ENCODE measurements at places on chromosomes 13 and 19. TPM values are rescaled to one million over a fixed set of nuclear protein-coding genes. Genes with fewer than 3 reads are reported as not detected.

GRCh38 chr13:110498327-110498726 is 63.2 kb downstream of the RAB20 start:
- no peak for DNase-seq

DNA sequence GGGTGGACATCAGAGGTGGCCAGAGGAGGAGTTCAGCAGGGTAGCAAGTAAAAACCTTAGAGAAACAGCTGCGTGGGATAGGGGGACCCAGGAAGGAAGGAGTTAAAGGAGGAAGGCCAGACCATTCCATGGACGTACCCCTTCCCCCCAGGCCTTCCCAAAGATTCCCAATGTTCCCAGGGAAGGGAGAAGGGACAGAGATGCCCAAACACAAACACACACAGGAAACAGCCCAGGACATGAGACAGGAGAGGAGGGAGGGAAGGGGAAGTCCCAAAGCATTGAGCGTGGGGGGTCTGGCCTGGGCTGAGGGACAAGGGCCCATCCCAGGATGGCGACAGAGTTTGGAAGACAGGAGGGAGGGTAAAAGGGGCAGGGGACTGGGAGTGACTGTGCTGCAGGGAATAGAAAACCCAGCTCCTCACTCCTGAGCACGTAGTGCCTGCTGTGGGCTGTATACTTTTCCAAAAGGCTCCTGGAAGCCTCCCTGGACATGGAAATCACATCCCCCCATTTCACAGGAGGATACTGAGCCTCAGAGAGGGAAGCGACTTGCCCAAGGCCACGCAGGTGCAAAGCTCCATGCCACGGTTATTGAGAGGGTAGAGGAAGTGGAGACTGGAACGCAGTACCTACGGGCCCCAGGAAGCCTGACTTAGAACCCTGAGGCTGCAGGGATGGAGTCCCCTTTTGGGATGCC is 1.1 kb downstream of the SYDE1 start:
- DNase-seq = no peak

The CGB1 gene
- total RNA-seq = not detected

DNA sequence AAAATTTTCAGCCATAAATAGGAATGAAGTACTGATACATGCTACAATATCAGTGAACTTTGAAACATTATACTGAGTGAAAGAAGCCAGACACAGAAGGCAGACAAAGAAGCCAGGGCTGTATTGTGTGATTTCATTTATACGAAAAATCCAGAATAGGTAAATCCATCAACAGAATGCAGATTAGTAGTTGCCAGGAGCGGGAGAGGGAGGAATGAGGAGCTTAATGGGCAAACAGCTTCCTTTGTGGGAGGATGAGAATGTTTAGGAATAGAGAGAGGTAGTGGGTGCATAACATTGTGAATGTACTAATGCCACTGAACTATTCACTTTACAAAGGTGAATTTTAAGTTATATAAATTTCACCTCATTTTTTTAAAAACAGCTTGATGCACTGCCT is 103.3 kb upstream of the SERTM1 start:
- DNase-seq = no peak

GRCh38 chr13:100298116-100298681 is 209.3 kb downstream of the PCCA start:
- no peak for DNase-seq

GRCh38 chr13:34086281-34086680 is 268.3 kb downstream of the RFC3 start:
- DNase-seq = no peak

The PSG11 gene
- total RNA-seq = not detected

DNA sequence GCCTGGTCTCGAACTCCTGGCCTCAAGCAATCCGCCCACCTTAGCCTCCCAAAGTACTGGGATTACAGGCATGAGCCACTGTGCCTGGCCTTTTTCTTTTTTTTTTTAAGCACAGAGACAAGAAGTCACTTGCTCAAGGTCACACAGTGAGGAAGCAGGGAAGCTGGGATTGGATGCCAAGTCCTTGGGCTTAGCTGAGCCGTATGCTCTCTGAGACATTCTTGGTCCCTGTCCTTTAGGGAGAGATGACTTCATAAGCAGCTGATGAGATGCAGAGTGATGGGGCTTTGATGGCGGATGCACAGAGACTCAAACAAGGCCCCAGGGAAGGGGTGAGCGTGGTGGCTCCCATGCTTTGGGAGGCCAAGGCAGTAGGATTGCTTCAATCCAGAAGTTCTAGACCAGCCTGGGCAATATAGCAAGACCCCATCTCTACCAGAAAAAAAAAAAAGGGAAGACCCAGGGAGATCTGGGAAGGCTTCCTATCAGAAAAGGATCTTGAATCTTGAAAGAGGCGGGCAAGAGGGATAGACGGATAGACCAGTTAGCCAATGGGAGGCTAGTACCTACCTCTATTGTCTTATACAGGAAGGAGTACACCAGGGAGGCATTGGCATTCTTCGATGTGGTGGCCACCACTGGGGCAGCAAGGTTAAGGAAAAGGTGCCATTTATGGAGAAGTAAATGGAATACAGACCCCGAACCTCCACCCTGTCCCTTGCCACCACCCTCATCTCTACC is 3.9 kb downstream of the AP1M2 start:
- no peak for DNase-seq

The PRKCG gene
- total RNA-seq = not detected

GRCh38 chr13:73603646-73604045 is 530.6 kb downstream of the KLF12 start:
- DNase-seq = no peak

The ZNF536 gene
- total RNA-seq = 0.53 TPM

DNA sequence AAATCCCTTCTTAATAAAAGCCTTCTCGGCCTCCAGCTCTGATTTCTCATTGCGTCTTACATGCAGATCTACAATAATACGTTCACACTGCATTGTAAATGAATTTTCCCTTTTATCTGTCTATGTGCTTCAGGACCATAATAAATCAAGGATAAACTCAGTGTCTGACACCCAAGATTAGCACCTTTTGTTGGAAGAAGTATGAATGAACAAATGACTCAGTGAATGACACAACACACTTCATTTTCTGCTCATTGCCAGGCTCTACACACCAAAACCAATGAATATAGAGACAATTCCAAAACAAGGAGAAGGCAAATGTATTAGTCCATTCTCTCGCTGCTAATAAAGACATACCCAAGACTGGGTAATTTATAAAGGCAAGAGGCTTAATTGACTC is 1224.4 kb downstream of the EFNB2 start:
- no peak for DNase-seq

- no peak for DNase-seq
These were observed 141.2 kb downstream of the LHFPL6 start for GRCh38 chr13:39461685-39462266.

GRCh38 chr13:93260591-93260990 is 34.0 kb downstream of the GPC6 start:
- no peak for DNase-seq

The SYCN gene
- not detected for total RNA-seq

The ATP12A gene
- total RNA-seq = 0.27 TPM

DNA sequence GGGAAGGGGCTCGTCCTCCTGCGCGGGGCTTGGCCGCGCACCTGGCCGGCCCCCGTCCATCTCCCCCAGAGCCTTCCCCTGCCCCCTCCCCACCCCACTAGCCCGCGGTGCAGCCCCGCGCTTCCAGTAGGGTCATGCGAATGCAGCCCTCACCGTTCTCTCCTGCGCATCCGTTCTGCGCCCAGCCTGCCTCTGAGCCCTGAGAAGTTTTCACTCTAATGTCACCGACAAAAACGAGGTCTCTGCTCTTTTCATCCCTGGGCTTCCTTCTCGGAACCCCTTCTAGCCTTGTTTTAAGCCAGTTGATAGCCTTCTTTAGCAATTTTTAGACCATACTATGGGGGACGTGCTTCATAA is 97.4 kb downstream of the ATP8A2 start:
- DNase-seq = no peak

DNA sequence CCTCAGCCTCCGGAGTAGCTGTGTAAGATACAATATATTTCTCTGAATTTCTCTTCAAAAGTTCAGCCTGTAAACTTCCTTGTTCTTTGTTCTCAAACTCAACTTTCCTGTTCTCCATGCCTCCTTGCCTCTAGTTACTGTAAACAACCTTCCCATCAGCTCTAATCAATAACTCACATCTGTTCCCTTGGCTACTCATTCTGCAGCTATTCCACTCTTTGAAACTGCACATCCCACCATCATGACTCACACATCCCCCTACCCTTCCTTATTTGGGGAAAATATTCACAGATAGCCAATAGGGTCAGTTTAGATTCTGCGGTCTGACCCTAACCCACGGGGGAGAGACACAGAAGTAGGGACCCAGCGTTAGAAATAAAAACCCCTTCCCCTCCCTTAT is 2.0 kb downstream of the ZNF562 start:
- DNase-seq = no peak

GRCh38 chr19:40585241-40585981 is 8.7 kb downstream of the SHKBP1 start:
- no peak for DNase-seq
